ENCODE measurements at places on chromosomes 12 and 14. TPM values are rescaled to one million over a fixed set of nuclear protein-coding genes. Genes with fewer than 3 reads are reported as not detected.

GRCh38 chr12:26359576-26359975, 164.2 kb downstream of the SSPN start:
- no peaks in the 10 kb centered on the region for H3K27me3 ChIP-seq
- no peak for DNase-seq
- no peaks in the 10 kb centered on the region for H3K4me1 ChIP-seq
- H3K27ac ChIP-seq: no peak overlapping the region
- no peak overlapping the region for H3K4me3 ChIP-seq
- no peaks in the 10 kb centered on the region for H3K36me3 ChIP-seq

DNA sequence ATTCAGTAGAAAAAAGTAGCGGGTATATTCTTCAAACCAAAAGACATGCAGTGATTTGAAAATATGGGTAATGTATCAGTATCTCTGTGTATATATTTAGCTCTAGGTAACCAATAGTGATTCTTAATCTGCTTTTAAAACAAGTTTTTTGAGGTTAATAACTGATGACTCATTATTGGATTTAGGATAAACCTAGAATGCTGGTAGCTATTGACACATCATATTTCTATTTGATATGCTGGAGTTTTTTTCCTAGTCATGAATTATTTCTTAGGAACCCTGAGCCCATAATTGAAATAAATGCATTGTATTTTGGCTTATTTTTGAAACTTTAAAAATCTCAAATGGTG, 15.5 kb downstream of the ARF6 start:
- H3K4me1 ChIP-seq: peaks cover 66% of the 10 kb centered on the region
- no peaks in the 10 kb centered on the region for H3K36me3 ChIP-seq
- no peaks in the 10 kb centered on the region for H3K27me3 ChIP-seq
- H3K4me3 ChIP-seq: no peak overlapping the region
- no peak for DNase-seq
- peak overlapping the region; percentile 72 for H3K27ac ChIP-seq

GRCh38 chr14:44663136-44663535, 156.1 kb upstream of the FSCB start:
- no peak overlapping the region for H3K27ac ChIP-seq
- DNase-seq: no peak
- no peaks in the 10 kb centered on the region for H3K4me1 ChIP-seq
- H3K4me3 ChIP-seq: no peak overlapping the region
- H3K36me3 ChIP-seq: no peaks in the 10 kb centered on the region

Gene SERPINA6
- total RNA-seq: not detected

Gene LALBA
- total RNA-seq: not detected

Gene PRB2
- total RNA-seq: not detected

Gene KRT73
- not detected for total RNA-seq

Gene NPFF
- total RNA-seq: not detected

Gene SLC2A13
- total RNA-seq: 6.8 TPM

Gene B4GALNT1
- 31.3 TPM for total RNA-seq

DNA sequence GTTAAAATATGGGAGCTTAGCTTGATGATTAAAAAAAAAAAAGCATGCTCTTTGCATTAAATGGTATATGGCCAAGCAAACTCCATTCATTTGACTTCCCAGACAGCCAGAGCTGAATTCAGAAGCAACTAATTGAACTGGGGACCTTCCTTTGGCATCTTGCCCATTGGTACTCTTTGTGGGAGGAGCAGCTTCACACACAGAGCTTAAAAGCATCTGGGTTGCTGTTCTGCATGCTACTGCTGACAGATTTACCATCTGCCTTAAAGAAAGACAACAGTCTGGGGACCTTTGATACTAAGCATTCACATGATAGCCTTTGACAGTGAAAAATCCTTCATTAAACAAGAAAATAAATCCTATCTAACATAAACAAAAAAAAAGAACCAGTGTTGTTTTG, 977.9 kb downstream of the TMTC2 start:
- DNase-seq: no peak
- no peaks in the 10 kb centered on the region for H3K36me3 ChIP-seq
- H3K27me3 ChIP-seq: no peaks in the 10 kb centered on the region
- no peak overlapping the region for H3K27ac ChIP-seq

DNA sequence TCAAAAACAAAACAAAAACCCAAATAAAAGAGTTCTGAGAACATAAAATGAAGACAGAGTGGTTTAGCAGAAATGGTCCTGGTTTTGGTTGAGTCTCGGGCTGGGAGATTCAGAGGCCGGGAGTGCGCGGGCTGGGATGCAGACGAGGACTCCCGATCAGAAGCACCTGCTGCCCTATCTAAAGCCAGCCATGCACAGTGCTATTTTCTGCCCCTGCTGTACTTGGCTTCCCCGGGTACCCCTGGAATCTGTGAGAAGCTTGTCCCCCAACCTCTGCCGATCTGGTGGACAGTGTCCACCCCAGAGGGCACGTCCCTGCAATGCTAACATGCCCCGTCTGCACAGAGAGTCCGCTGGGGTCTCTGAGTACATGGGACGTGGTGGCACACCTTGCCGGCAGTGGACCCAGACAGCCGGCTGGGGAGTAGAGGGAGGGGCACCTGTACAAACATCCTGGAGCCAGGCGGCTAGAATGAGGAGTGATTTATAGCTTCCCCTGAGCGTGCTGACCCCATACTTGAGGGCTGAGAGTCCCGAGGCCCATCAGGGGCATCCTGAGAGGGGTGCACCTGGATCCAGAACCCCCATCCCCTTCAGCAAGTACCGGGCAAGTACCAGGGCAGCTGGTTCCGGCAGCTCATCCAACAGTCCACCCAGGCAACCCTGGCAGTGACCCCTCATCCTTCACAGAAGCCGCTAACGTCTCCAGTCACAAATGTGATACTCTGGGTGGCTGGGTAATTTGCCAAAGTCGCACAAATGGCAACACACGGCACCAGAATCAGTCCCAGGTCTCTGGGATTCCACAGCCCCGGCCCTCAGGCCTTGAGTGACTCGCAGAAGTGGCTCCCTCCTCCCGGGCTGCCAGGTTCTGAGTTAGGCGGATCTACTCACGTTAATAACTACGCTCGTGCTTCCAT, 37.1 kb downstream of the CHGA start:
- H3K4me3 ChIP-seq: no peak overlapping the region
- H3K36me3 ChIP-seq: no peaks in the 10 kb centered on the region
- peaks cover 13% of the 10 kb centered on the region for H3K4me1 ChIP-seq
- H3K27ac ChIP-seq: no peak overlapping the region
- no peak for DNase-seq
- no peaks in the 10 kb centered on the region for H3K27me3 ChIP-seq

Gene LTBP2
- 1.5 TPM for total RNA-seq

GRCh38 chr12:84412226-84412625, 500.4 kb downstream of the SLC6A15 start:
- H3K27ac ChIP-seq: no peak overlapping the region
- H3K36me3 ChIP-seq: no peaks in the 10 kb centered on the region

Gene PPM1H
- 8.0 TPM for total RNA-seq

DNA sequence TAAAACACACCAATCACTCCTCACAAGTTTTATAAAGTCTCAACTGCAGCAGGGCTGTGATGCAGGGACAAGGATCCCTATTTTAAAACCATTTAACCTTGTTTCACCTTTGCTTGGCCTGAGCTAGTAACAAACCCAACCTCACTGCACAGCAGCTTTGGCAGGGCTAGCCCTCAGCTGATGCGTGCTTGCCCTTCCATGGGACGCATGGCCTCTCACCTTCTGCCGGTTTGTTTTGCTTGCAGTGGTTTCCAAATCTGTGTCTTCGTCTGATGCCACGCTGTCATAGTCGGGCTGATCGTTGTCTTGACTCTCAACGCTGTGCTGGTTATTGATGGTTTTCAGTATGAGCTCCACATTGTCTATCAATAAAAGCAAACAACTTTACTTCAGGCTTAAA, 43.3 kb downstream of the GIT2 start:
- H3K4me1 ChIP-seq: peaks cover 31% of the 10 kb centered on the region
- no peak for DNase-seq
- no peak overlapping the region for H3K4me3 ChIP-seq
- H3K27ac ChIP-seq: peak overlapping the region; percentile 92
- H3K36me3 ChIP-seq: 0 out of 2 replicates have a peak, but pooled peaks cover 3% of the 10 kb centered on the region

- H3K36me3 ChIP-seq: peaks cover 11% of the 10 kb centered on the region
- no peaks in the 10 kb centered on the region for H3K27me3 ChIP-seq
- no peak overlapping the region for H3K4me3 ChIP-seq
These were observed 17.3 kb downstream of the EMG1 start for GRCh38 chr12:6987956-6988553.

DNA sequence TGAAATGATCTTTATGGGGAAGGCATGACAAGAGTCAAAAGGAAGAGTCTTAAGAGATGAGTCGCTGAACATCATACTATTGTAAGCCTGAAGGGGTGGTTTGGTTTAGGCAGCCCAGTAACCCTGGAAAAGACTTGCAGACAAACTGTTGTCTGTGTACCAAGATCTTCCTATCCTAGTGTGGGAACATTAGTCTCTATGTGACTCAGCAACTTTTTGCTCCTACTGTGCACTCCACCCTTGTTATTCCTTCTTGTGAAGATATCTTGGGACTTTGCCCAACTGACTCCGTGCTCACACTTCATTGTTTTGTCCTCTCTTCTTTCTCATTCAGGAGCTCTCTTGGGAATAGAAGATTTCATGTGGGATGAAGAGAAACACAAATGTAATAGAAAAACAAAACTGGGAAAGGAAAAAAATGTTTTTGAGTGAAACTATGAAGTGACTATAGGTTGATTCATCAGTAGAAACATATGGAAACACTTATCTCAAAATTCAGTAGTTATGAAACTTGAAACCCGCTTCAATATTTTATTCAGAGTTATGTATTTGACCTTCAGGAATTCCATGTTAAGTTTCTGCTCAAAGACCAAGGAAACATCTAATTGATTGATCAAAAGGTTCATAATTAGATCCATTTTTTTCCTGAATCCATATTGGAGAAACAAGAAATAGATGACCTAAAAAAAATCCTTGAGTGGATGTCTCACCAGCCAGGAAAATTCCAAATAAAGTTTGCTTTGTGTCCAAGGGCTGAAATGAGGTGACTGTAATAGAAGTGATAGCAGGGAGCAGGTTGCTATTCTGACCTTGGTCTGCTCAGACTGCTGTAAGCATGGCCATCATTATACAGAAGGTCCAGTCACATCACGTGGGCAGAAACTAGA, 67.2 kb downstream of the BTG1 start:
- H3K4me3 ChIP-seq: no peak overlapping the region
- no peaks in the 10 kb centered on the region for H3K36me3 ChIP-seq
- peak; percentile 12 for DNase-seq

- no peak overlapping the region for H3K4me3 ChIP-seq
- H3K27ac ChIP-seq: no peak overlapping the region
- H3K27me3 ChIP-seq: no peaks in the 10 kb centered on the region
- H3K4me1 ChIP-seq: no peaks in the 10 kb centered on the region
- DNase-seq: no peak
- peaks cover 48% of the 10 kb centered on the region for H3K36me3 ChIP-seq
These were observed 8.9 kb downstream of the CALM1 start for GRCh38 chr14:90405755-90406154.

DNA sequence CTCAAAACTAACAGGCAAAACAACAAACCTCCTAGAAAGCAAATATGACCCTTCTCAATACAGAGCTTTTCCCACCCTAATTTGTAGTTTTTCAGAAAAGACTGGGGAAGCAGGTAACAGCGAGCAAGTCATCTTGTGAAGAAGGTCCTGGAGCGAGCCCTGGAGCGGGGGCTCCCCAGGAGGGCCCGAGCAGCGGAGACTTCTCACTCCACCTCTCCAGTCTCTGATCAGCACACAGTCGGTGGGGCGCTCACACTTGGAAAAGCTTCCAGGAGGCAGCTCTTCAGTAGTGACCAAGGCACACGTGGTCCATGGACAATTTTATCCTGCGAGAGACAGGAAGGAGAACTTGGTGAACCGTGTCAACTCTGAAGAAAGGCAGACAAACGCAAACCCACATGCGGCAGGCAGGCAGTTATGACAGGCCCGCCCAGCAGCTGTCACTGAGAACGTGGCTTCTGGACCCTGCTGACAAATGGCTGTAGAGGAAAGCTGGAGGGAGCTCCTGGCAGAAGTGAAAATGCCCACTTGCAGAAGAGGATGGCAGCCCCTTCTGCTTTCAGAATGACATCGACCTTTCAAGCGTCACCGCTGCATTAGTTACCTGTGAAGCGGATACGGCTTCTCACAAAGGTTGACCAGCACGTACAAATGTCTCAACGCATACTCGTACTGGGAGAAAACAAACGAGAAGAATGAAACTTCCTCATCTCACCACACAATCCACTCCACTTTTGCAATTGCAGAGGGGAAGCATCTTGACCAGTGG, 44.2 kb downstream of the LGMN start:
- no peak for DNase-seq
- H3K4me1 ChIP-seq: peaks cover 11% of the 10 kb centered on the region
- no peaks in the 10 kb centered on the region for H3K36me3 ChIP-seq
- H3K4me3 ChIP-seq: no peak overlapping the region
- H3K27ac ChIP-seq: no peak overlapping the region

DNA sequence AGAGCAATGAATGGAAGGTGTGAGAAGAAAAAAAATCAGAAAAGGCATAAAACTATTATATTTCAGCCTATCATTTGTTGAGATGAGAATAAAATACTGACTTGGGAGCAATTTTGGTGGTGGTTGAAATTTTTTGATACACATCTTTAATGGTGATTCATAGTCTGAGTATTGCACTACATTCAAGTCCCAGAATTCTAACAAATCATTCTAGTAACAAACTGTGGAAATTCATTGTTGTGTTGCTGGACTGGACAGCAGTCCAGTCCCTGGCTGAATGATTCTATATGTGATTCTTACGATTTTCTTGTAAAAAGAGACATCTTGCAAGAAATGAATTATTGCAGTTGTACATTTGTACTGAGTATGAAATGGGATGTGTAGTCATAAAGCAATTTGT, 268.6 kb downstream of the TRHDE start:
- no peak overlapping the region for H3K27ac ChIP-seq
- no peaks in the 10 kb centered on the region for H3K27me3 ChIP-seq
- H3K36me3 ChIP-seq: no peaks in the 10 kb centered on the region
- DNase-seq: no peak

Gene KLHL28
- 11.2 TPM for total RNA-seq

Gene BIN2
- 0.22 TPM for total RNA-seq

DNA sequence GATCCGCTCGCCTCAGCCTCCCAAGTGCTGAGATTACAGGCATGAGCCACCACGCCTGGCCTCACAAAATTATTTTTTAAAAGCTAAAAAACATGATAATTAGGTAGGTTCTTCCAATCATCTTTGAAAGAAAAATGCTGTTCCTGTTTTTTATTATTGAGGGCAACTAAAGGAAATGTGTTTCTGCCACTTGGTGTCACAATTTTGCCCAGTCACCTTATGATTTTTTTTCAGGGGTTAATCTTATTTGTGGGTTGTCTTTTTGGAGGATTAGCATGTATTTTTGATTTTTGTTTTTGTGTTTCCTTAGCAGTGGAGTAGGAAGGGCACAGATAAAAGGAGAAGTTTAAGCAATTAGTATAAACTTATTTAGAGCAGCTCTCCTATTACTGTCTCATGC, 79.8 kb downstream of the PRORP start:
- H3K27ac ChIP-seq: no peak overlapping the region
- H3K36me3 ChIP-seq: no peaks in the 10 kb centered on the region
- DNase-seq: no peak
